HT-29 (cell line): ENCODE measurements at places on chromosomes 11 and 22. TPM values are rescaled to one million over a fixed set of nuclear protein-coding genes. Genes with fewer than 3 reads are reported as not detected.
A peak's percentile ranks its signal among the peaks of the same experiment; 100 is the strongest.

DNA sequence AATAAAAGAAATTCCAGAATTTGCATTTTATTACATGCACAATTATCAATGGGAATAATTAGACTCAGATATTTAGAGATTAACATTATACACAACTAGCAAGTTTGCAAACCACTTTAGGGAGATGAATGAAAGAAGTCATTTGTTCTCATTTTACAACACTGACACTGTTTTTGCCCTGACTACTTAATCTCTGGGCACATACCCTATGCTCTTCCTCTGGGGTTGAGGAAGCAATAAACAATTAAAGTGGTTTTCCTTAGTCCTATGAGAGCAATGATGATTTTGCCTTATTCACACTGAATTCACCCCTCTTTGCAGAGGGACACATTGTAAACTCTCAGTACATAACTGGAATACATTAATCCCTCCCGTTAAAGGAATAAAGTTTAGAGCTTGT is 72.7 kb downstream of the TRPC6 start:
- DNase-seq, result no peak

- no peak for DNase-seq
These were observed 45.9 kb upstream of the TEAD1 start for GRCh38 chr11:12628314-12628713.

- no peak for DNase-seq
These were observed 414 bp upstream of the PNPLA3 start for GRCh38 chr22:43923191-43923590.

DNA sequence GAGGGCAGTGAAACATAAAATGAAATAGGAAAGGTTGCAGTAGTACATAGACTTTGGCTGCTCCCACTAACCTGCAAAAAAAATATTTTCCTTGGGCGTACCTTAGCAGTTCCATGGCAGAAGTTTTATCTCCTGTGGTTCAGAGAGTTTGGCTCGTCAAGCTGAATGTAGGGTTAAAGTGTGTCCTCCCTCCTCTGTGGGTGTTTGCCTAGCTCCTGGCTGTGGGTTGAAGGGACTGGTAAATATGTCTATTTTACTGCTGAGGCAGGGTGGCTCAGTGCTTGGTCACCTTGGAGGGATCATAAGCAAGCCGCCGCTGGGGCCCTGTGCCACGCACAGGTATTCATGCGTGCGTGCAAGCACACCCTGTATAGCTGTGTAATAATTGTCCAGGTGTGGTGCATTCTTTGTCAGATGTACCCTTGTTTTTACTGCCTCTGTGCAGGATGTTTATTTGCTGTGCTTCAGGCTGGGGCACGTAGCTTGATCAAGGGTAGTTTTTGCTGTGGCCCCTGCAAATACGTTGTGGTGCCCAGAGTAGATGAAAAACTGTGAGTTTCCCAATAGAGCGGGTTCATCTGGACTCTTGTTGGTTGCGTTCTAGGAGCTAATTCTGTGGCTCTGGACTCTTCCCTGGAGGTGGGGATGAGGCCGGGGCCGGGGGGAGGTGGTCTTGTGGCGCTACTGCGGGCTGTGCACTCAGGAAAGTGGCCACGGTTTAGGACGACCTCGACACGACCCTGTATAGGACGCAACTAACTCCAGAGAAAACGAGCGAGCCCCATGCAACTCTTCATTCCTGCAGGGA is 732 bp upstream of the SORL1 start:
- peak; percentile 84 for DNase-seq

- DNase-seq, result peak; percentile 33
These were observed 13.2 kb downstream of the PLXNB2 start for GRCh38 chr22:50294319-50294656.

- DNase-seq, result no peak
These were observed 88.0 kb upstream of the SHISAL1 start for GRCh38 chr22:44400763-44401060.

- DNase-seq, result no peak
These were observed 3.3 kb upstream of the FXYD2 start for GRCh38 chr11:117827521-117828511.

DNA sequence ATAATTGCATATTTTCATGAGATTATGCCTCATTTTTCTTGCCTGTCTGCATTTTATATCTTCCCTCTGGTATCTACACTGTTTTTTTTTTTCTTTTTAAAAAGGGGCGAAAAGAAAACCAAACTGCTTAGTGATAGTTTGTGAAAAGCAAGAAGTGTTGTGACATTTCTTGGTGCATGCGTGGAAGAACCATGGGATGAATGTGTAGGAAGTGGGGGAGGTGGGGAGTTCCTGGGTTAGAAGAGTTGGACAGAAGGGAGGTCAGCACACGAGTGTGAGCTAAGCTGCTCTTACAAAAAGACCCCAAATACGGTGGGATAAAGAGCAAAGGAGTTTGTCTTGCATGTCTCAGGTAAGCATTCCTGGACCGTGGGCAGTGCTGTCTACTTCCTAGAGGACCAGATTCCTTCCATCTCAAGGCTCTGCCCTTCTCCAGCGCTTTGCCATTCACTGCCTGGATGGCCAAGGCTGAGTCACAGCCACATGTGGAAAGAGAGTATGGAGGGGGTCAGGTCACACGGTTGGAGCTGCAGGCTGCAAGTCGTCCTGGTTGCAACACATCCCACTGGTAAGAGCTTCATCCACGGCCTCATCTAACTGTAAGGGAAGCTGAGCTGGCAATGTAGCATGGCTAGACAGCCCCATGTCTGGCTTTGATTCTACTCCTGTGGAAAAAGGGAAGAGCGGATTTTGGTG is 300.6 kb downstream of the DDX10 start:
- no peak for DNase-seq

GRCh38 chr22:29256606-29257325 is 11.0 kb downstream of the RHBDD3 start:
- no peak for DNase-seq

DNA sequence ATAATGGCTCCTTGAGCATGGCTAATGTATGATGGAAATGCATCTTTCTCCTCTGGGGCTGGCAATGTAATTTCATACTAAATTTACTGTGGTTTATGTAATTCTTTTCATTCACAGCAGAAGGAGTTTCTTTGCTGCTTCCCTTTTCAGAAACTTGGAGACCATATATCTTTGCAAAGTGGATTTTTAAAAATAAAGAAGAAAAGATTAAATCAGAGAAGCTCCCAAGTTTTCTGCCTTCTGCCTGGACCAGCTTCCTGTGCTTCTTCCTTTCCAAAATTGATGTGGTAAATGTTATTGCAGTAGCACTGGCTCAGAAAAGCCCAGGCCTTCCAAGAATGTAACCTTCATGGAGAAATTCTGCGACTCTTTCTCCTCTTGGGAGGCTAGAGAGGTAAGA is 300.1 kb upstream of the NCAM1 start:
- DNase-seq, result no peak

The CDCA5 gene
- total RNA-seq, result 66.1 and 72.1 TPM in 2 replicates

The PIH1D2 gene
- 0.52 and 0.97 TPM in 2 replicates for total RNA-seq

The OR6A2 gene
- total RNA-seq, result 0.08 and 0.23 TPM in 2 replicates

The OR6T1 gene
- not detected in 2 replicates for total RNA-seq

The VSIG2 gene
- total RNA-seq, result 137 and 149 TPM in 2 replicates
